ENCODE measurements at places on chromosomes 2 and 18.

DNA sequence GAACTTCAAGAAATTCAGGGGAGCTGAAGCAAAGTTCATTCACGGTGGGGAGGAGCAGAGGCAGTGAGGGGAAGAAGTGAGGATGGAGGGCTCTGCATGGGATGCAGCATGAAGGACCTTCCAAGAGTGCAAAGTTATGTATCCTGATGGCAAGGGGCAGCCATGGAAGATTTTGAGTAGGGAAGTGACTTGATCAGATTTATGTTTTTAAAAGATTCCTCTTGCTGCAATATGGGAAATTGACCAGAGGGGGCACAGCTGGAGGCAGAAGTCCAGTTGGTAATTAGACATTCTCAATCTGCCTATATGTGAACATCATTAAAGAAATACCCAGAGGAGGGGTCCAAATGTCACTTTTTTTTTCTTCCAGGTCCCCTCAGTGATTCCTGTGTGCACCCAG, 21.5 kb upstream of the ANXA4 start:
- DNase-seq = no peak

DNA sequence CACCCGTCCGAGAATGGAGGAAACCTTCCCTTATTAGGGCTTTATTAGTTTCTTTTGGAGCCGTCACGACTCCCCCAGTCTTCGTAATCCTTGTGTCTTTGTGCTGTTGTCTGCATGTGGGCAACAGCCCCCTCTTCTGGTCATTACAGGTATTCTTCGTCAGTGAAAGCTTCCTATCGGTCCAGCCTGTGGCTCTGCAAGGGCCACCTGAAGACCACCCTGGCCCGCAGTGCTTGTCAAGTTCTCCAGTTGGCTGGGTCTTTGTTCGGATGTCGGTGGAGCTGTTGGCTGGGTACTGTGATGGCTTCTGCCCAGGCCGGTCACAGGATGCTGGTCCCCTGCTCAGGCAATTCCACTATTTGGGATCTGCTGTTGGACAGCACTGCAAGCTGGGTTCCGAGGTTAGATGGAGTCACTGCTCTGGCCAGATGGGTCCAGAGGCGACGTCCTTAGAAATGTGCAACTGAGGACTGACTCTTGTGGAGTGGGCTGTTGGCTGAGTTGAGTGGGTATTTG, 19.2 kb downstream of the E2F6 start:
- DNase-seq = no peak

- DNase-seq = no peak
Observed at GRCh38 chr2:241767464-241768250, 9.0 kb upstream of the GAL3ST2 start.

DNA sequence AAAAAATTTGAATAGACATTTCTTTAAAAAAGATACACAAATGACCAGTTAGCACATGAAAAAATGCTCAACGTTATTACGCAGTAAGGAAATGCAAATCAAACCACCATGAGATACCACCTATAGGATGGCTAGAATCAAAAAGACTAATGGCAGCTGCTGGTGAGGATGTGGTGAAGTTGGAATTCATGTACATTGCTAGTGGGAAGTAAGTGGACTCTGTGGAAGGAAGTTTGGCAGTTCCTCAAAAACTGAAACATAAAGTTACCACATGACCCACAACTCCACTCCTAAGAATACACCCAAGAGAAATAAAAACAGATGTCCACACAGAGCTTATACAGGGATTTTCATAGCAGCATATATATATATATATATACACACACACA, 51.2 kb downstream of the MBP start:
- no peak for DNase-seq

DNA sequence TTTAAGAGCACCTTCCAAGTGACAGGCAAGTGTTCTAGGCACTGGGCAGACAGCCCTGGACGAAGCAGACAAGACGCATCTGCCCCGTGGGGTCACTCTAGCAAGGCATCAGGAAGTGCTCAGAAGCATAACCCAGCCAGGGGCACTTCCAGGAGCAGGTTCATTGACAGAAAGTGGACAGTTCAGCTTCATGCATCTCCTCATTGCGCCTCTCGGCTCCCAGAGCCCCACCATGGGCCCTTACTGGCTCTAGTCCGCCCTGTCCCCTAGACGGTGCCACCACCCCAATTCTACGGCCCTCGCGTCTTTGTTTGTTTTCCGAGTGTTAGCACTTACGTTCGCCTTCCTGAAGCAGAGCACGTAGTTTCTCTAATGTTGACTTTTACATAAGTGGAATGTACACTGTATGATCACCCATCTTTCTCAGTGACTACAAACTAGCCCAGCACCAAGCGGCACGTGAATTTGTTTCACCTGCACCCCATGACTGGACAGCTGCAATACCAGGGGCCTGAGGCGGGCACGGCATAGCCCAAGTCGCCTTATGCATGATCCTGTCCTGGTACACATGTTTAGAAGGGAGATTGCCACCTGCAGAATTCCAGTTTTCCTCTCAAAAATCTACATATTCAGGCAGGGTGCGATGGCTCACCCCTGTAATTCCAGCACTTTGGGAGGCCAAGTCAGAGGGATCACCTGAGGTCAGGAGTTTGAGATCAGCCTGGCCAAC, 33.2 kb downstream of the SNED1 start:
- no peak for DNase-seq

DNA sequence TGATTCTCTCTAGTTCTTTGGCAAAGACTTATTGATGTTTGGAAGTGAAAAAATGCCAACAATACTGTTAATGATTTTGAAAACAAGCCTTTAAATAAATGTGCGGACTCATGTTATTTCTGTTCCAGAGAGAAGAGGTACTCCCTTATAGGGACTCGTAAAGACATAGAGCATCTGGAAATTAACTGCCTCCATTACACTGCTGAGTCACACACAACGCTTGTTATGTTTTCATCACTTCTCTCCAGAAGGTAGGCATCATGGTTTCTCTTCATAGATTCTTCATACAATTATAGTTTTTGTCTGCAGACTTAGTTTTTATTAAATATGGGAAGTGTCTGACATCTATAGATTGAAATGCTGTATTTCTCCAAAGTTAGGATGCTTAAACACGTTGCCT, 302.5 kb upstream of the EPC2 start:
- no peak for DNase-seq

- DNase-seq = no peak
Observed at GRCh38 chr2:137824501-137824900, 139.8 kb upstream of the HNMT start.

- no peak for DNase-seq
Observed at GRCh38 chr18:36382854-36383253, 85.3 kb downstream of the FHOD3 start.

DNA sequence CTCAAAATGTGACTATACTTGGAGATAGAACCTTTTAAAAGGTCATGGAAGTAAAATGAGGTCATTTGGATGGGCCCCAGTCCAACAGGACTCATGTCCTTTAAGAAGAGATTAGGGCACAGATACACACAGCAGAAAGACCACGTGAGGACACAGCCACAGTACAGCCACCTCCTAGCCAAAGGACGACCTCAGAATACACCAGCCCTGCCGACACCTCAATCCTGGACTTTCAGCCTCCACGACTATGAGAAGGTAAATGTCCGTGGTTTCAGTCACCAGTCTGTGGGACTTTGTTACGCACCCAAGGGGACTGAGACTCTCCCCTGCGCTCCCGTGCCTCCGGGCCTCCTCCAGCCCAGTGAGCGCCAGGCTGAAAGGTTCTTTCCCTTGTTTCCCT, 30.2 kb upstream of the HPCAL1 start:
- DNase-seq = no peak

DNA sequence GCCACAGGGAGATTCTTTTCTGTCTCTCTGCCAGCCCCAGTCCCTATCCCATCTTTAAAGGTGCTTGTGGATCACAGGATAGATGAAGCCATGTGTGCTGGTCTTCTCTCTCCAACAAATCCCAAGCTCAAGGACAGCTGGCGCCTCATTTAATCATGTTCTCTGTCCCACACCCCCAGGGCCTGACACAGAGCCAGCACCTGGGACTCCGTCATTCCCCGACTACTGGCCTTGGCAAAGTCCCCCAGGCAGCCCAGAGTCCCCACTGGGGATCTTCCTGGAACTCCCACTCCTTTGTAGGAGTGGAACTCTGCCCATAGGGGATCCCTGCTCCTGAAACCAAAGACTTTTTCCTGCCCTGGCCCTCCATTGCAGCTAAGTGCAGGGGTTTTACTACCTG, 60.8 kb downstream of the MTHFD2 start:
- no peak for DNase-seq

GRCh38 chr2:158273791-158274190, 172.1 kb downstream of the UPP2 start:
- no peak for DNase-seq

DNA sequence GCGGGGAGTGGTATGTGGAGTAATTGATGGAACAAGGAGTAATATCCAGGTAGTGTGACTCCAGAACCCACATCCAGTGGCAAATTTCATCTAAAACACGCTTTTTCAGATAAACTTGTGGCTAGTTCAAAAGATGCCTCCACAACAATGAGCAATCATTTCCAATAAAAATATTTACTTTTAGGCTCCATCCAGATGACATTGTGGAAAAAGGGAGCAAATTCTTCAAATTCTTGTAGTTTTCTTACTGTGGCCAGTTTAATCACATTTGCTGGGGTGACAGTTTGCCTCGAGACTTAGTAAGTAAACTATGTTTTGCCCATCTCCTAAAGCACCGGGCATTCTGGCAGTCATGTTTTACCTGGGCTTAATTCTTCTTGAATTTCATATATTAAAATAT, 243.6 kb downstream of the IRS1 start:
- DNase-seq = no peak

- no peak for DNase-seq
Observed at GRCh38 chr18:74604774-74605173, 7.1 kb downstream of the ZNF407 start.

DNA sequence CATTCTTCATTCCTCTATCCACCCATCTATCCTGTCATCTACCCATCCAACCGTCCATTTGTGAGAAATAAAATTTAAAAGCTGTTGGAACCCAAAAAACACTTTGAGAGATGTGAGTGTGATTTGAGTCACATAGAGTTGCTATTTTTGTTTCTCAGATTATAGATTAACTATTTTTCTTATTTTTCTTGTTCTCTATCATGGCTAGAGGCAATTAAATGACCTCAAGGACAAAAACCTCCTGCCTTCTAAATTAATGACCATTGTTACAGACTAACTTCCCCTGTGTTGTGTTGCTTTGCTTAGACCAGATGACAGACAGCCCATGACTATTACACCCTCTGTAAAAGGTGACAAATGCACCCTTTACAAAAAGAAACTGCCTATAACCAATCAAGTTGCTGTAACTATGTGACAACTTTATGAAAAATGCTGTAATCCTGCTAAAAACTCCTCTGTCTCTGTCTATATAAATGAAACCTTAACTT, 207.9 kb upstream of the CXCR4 start:
- no peak for DNase-seq

DNA sequence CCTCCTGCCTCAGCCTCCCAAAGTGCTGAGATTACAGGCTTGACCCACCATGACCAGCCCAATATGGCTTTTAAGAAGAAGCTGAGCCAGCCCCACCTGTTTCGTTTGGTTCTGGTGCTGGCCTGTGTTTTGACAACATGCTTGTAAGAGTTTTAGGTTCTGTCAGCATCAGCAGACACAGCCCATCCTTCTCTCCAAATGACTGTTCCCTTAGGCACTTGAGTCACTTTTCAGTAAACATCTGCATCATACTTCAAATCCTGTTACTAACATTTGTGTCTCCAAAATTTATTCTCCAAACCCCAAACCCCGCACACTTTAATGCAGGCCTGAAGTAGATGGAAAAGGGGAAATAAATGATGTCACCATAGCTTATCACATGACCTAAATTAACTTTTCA, 1118.5 kb downstream of the TSN start:
- DNase-seq = no peak

DNA sequence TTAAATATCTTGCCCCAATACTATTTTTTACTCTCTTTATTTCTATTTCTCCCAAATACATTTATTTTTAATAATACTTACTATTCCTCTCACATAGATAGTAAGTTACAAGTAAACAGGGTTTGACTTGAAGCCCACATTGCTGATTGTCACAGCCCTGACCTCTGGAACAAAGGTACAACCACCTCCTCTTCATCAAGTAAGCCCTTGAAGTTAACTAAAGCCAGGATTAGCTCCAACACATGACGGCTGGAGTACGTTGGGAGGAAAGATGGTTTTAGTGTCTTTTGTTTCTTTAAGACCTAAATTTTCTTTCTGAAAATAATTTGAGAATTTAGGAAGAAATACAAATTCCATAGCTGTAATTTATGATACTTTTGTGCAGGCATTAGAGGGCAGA, 949 bp downstream of the MYOM1 start:
- DNase-seq = no peak
